ENCODE measurements at places on chromosomes 2 and 18.

GRCh38 chr2:9760902-9761228 is 82.4 kb upstream of the TAF1B start:
- DNase-seq = no peak
- no peak overlapping the region for H3K4me3 ChIP-seq
- H3K27me3 ChIP-seq = no peaks in the 10 kb centered on the region
- no peak overlapping the region for H3K27ac ChIP-seq

DNA sequence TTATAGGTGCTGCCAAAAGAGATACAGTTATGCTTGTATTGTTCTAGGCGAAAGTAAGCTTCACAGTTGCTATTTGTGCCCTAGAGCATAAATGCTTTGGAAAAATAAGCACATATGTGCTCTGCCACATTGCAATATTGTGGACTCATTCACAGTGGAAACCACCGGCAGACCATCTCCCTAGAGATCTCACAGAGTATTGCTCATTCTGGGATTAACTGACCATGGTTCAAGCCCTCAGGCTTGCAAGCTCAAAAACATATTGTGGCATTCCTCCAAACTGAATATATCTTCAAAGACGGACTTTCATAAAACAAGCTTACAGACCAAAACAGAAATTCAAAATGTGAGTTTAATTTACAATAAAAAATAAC is 158.2 kb upstream of the CCDC150 start:
- H3K4me3 ChIP-seq = no peak overlapping the region
- peak overlapping the region; percentile 66 for H3K27ac ChIP-seq
- DNase-seq = peak; percentile 69
- peaks cover 49% of the 10 kb centered on the region for H3K4me1 ChIP-seq

DNA sequence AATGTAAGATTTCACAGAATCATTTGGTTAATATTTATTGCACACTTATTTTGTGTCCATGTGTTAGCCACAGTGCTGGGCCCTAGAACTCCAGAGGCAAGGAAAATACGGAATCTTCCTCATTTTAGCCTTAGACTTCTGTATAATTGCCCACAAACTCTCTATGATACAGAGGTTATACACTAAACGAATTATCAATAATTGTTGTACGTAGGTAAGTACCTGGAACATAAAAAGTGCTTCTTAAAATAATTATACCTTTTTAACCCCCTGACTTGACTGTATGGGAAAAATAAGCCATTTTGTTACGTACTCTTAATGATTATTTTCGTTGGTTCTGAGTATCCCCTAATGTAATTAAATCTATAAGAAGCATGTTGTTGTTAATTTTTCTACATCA is 119.4 kb downstream of the ARHGAP15 start:
- no peak overlapping the region for H3K4me3 ChIP-seq
- H3K4me1 ChIP-seq = no peaks in the 10 kb centered on the region
- H3K36me3 ChIP-seq = no peaks in the 10 kb centered on the region
- no peak overlapping the region for H3K27ac ChIP-seq
- DNase-seq = no peak

DNA sequence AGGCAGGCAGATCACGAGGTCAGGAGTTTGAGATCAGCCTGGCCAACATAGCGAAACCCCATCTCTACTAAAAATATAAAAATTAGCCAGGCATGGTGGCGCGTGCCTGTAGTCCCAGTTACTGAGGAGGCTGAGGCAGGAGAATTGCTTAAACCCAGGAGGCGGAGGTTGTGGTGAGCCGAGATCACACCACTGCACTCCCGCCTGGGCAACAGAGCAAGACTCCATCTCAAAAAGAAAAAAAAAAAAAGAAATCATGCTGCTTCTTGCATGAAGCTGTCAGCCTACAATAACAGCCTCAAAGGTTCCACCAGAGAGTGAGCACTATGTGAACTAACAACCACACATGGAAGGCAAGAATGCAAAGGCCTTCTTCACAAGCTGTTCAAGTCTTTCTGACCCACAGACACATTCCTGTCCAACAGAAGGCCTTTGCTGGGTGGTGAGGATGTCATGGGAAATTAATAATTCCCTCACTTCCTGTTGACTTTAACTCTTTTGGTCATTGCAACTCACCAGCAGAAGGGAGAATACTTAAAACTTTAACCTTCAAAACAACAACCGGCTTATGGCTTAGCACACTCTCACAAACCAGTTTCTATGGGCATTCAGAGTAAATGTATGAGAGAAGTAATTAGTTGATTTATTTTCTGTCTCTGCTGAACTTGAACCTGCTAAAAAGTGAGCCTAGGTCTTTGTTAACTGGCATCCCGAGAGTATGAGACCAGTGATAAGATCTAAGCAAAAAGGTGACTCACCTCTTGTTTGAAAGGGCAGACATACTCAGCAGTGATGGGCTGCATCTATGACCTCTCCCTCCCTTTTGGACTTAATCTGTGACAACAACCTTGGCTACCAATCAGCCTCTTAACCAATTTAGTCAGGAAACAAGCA is 11.8 kb downstream of the PLEKHM3 start:
- peak; percentile 25 for DNase-seq
- no peak overlapping the region for H3K27ac ChIP-seq
- no peaks in the 10 kb centered on the region for H3K27me3 ChIP-seq
- H3K36me3 ChIP-seq = no peaks in the 10 kb centered on the region

- no peak overlapping the region for H3K4me3 ChIP-seq
- peaks cover 1% of the 10 kb centered on the region for H3K4me1 ChIP-seq
- no peak overlapping the region for H3K27ac ChIP-seq
- no peaks in the 10 kb centered on the region for H3K27me3 ChIP-seq
Measured at GRCh38 chr2:221109552-221109951, 462.6 kb downstream of the EPHA4 start.

GRCh38 chr2:136060416-136060815 is 57.5 kb downstream of the CXCR4 start:
- peaks cover 3% of the 10 kb centered on the region for H3K27me3 ChIP-seq
- no peak overlapping the region for H3K27ac ChIP-seq
- H3K4me1 ChIP-seq = no peaks in the 10 kb centered on the region
- H3K36me3 ChIP-seq = no peaks in the 10 kb centered on the region

DNA sequence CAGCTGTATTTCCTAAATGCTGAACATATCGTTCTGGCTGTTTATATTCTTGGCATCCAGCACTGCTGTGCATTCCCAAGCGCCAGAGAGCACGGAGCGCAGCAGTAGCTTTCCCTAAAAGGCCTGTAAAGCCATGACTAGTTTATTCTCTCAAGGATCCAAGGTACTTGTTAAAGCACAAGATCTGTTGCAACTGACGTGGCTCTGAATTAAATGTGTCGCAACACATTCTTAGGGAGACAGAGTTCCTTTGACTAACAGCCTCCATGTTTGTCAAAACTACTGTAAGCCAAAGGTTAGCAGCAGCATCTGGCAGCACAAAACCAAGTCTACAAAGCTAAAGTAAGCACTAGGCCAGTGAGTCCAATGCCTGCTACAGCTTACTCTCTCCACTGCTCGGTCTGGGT is 188.6 kb upstream of the FN1 start:
- H3K27me3 ChIP-seq = no peaks in the 10 kb centered on the region
- H3K36me3 ChIP-seq = no peaks in the 10 kb centered on the region
- H3K27ac ChIP-seq = peak overlapping the region; percentile 73

DNA sequence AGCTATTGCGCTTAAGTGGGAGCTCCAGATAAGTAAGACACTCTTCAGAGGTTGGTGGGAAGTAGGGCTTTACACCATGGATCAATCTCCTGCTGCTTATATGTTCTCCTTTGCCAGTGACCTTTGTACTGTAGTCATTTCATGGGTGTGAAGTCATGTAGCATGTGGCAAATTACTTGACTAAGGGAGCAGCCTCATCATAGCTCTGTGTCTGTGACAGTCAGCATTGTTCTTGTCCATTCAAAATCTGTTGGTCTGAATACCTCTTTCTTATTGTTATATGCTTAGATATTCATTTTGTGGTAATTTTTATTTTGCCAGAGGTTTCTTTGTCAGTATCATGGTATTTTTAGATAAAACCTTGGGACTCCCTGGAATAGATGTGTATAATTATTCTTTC is 18.2 kb downstream of the SLC4A1AP start:
- H3K27ac ChIP-seq = peak overlapping the region; percentile 59
- H3K27me3 ChIP-seq = no peaks in the 10 kb centered on the region
- no peak overlapping the region for H3K4me3 ChIP-seq
- no peak for DNase-seq

DNA sequence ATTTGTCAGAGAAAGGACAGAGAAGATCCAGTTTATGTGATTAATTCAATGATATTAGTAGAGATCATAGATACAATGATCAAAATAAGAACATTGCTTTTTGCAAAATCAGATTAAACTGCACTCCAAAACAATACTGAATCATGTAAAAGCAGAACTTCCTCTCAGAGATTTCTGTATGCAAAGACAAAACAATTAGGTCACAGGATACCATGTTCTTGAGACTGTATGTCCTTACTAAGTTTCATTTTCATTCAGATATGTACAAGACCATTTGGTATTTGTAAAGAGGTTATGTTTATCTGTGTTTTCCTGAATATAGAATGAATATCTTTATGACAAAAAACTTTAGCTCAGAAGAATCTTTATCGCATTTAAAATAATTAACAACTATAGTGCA is 161.8 kb downstream of the DLGAP1 start:
- no peaks in the 10 kb centered on the region for H3K36me3 ChIP-seq
- H3K27ac ChIP-seq = no peak overlapping the region
- no peak for DNase-seq

- no peaks in the 10 kb centered on the region for H3K27me3 ChIP-seq
- H3K27ac ChIP-seq = peak overlapping the region; percentile 96
- H3K4me3 ChIP-seq = peak overlapping the region; percentile 65
- H3K36me3 ChIP-seq = no peaks in the 10 kb centered on the region
Measured at GRCh38 chr2:74843433-74843832, 9.5 kb downstream of the HK2 start.

DNA sequence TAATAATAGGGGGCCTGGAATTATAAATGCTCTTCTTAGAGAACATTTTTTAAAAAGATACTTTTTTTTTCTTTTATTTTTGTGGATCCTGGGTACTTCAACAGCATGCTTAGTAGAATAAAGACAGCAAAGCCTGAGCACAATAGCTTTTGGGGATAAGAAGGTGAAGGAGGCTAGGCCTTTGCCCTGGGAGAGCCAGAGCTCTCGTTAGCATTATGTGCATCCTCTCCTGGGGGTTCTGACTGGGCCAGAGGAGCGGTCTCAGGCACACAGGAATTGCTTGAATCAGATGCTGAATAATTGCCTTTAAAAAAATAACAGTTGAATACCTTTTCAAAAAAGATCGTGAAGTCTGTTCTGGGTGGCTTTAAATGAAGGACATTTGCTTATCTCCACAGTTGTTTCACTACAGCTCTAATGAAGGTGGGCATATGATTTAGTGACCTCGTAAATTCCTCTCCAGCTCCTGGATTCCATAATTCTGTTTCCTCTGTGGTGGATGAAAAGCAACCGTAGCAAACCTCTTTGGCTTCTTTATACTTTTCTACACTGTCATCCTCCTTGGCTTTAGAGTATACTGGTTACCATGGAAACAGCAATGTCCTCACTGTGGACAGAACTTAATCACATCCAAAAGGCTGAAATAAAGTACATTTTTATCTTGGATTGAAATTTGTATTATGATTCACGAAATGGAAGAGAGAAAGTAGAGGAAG is 133.8 kb downstream of the MAIP1 start:
- no peak overlapping the region for H3K27ac ChIP-seq
- H3K27me3 ChIP-seq = no peaks in the 10 kb centered on the region
- H3K36me3 ChIP-seq = no peaks in the 10 kb centered on the region
- H3K4me3 ChIP-seq = no peak overlapping the region
- no peak for DNase-seq

- no peaks in the 10 kb centered on the region for H3K4me1 ChIP-seq
- H3K36me3 ChIP-seq = no peaks in the 10 kb centered on the region
- DNase-seq = peak; percentile 26
- no peak overlapping the region for H3K27ac ChIP-seq
- H3K27me3 ChIP-seq = peaks cover 47% of the 10 kb centered on the region
Measured at GRCh38 chr2:6960659-6961058, 43.4 kb downstream of the RNF144A start.

DNA sequence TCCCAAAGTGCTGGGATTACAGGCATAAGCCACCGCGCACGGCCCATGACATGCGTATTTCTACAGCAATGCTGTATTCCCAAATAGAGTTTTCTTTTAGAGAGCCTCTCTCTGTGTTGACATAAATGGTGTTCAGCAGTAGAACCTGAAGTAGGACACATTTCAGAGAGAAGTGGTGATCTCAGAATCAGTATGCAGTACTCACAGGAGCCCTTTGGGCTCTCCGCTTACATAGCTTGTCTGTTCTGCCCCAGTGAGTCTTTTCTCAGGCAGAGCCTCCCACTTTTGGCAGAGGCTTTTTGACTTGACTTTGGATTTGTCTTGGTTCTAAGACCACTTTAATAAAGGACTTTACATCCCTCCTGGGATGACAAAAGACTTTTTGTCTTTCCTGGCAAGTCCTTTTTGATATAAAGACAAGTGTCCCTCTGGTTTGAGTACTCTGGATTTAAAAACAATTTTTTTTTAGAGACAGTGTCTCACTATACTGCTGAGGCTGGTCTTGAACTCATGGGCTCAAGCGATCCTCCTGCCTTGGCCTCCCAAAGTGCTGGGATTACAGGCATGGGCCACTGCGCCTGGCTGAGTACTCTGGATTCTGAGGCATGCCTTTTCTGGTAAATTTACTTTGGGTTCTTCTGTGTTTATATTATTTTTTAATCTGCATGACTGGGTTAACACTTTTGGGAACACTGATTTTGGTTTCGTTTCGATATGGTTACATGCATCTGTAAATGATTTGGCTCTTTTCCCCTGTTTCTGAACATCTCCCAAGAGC is 113.3 kb downstream of the SMAD2 start:
- H3K4me1 ChIP-seq = no peaks in the 10 kb centered on the region
- peaks cover 23% of the 10 kb centered on the region for H3K36me3 ChIP-seq
- H3K4me3 ChIP-seq = no peak overlapping the region
- H3K27ac ChIP-seq = no peak overlapping the region

DNA sequence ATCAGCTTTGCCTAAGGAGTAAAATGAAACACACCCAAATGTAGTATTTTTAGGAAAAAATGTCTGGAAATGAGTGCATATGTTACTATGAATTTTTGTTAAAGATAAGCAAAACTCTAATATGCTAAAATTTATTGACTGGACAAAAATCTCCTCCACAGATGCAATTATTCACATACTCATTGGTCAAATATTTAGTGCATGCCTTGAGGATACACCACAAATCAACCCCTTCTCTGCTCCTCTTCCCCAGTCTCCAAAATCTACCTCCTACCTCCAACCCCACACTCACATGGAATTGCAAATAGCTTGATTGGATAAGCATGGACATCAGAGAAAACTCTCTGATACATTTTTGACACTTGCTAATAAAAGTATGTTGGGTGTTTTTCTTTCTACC is 95.6 kb upstream of the CDC42EP3 start:
- peaks cover 6% of the 10 kb centered on the region for H3K36me3 ChIP-seq
- H3K4me1 ChIP-seq = peaks cover 39% of the 10 kb centered on the region
- no peak overlapping the region for H3K4me3 ChIP-seq
- no peak for DNase-seq
- peak overlapping the region; percentile 82 for H3K27ac ChIP-seq

Measured in MCF 10A (cell line).